CD4-positive, alpha-beta T cell treated with Interleukin-12 subunit alpha and Interleukin-12 subunit beta, for 1 hour (primary cell): ENCODE measurements at places on chromosomes 4 and X.

DNA sequence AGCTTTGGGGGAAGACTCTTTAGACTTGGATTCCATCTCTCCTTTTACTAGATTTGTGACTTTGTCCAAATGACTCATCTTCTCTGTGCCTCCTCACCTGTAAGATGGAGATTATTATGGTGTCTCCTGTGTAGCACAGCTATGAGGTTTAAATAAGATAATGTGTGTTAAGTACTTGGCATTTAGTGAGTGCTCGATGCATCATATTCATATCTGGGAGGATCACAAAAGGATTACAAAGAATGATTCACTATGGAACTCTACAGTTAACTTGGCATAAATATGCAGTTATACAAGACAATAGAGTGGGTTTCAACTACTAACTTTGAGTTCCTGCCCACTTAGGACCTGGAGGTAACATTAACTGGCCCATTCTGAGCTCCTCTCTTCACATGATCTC, 2.3 kb downstream of the GBA3 start:
- DNase-seq, result no peak

DNA sequence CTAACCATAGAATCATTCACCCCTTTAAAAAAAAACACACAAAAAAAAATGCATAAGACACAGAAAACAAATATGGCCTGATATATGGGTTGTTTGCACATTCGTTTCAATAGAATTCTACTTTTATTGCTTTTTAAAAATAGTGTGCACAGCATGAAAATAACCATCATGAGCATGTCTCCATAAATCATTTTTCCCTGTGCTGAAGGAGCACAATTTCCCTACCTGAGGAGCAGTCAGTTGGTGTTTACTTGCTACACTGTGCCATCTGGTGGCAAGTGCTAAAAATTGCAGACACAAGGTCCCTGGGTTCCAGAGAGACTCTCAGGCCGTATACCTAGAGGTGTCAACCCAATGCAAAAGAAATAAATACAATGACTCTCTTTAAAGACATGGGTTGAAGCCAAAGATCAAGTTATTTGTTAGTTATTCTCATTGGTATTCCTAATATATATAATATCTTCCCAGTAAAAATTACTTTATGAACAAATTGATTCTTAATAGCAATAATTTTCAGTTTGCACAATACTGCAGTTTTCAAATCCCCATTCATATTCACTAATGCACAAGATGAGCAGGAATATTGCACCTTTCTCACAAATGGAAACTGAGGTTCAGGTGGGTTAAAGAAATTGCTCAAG, 551.4 kb downstream of the IQCM start:
- peak; percentile 15 for DNase-seq

DNA sequence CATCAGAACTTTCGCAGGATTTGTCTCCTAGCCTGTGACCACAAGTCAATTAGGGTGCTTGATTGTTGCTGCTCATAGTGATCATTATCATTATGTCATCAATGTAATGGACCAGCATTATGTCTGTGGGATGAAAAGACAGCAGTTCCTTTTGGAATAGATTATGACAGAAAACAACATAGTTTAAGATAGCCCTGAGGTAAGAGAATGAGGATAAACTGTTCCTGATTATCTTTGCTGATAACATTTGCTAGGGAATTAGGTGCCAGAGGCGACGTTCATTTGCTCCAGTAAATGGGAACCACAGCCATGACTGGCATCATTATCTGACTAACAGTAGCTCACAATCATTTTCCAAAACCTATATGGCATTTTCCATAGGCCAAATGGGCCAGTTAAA, 12.7 kb upstream of the THOC2 start:
- DNase-seq, result no peak

- no peak for DNase-seq
Measured at GRCh38 chr4:1418494-1419285, 12.4 kb upstream of the NKX1-1 start.

DNA sequence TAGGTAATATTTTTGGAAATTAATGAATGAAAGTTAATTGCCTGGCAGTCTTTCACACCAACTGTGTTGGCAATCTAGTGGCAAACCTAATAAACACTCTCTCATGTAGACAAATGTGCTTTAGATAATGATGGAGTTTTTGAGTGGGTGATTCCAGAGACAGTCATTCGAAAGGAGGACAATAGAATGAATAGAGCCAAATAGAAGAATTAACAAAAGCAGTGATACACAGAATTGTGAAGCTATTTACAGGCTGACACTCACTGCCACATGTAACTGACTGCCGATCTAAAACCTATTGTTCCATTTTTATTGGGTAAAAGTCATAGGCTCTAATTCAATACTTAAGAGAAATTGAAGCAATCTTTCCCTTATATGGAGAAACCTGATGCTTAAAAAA, 338.5 kb downstream of the PCDH7 start:
- DNase-seq, result no peak

DNA sequence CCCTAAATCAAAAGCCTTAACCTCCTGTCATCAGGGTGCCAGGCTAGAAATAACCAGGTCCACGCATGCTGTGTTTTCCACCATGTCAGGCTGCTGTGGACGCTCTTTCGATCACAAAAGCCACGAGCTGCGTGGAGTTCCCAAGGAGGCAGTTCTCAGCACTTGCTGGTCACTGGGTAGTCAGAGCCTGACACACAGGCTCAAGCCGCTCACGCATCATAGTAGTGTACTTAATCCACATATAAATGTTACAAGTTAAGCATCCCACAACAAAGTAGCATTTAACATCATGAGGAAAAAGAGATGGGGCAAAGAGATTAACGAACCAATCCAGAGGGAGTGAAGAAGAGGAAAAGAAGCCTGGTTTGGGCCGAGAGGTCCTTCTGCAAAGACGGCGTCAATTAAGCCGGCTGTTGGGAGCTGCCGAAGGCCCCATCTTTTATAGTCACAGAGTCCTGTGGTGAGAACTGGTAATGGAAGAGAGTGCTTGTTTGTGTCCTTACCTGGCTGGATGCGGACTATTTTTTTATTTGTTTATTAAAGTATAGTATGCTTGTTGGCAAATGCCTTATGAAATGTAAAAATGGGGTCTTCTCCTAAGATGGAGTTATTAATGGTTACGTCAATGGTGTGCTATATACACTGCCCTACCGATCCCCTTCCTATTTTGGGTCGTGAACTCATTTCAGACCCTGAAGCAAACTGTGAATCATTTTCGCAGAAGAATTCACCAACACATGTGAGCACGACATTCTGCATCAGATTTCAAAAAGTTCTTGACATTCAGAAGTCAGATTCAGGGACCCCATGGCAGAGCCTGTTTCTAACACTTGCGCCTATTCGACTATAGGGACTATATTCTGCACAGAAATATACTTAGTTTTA, 675 bp downstream of the PRIMPOL start:
- DNase-seq, result no peak

DNA sequence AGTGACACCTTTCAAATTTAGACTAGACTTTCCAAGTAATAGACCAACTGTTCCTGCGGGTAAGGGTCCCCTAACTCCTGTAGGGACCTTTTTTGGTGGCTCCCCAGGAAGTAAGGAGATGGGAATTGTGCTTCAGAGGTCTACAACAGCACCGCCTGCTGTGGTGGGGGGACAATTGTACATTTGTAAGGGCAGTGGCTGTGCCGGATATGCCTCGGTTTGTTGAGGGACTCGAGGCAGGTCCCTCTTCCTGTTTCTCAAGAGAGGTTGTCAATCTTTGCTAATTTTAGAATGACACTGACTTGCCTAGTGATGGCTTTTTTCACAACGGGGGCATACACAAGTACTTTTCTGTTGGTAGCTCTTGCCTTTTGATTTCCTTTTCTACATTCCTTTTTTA, 15.5 kb upstream of the HSD17B11 start:
- no peak for DNase-seq
